ENCODE measurements at places on chromosomes 7 and 10.

GRCh38 chr10:119325131-119325530 is 117.8 kb downstream of the GRK5 start:
- DNase-seq: no peak

DNA sequence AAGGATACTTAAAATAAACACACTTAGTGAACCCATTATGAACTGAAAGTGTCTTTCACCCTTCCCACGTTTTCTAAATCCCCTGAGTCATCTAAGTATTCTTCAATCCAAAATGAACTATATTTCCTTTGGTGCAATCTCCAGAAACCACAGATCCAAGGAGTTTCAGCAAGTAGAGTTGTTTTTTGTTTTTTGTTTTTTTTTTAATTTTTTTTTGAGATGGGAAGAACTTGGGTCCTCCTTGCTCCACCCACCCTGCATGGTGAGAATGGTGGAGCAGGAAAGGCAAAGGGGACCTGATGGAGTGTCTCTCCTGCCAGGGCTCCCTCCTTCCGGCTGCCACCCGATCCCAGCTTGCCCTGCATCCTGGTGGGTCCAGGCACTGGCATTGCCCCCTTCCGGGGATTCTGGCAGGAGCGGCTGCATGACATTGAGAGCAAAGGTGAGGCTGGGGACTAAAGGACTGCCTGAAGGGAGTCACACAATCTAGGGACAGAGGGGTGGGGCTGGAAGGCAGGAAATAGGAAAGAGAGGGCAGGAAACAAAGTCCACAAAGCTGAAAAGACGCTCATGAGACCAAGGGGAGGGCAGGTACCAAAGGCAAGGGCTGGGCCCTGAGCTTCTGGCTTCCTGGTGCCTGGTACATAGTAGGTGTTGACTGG is 12.1 kb downstream of the ATG9B start:
- no peak for DNase-seq

DNA sequence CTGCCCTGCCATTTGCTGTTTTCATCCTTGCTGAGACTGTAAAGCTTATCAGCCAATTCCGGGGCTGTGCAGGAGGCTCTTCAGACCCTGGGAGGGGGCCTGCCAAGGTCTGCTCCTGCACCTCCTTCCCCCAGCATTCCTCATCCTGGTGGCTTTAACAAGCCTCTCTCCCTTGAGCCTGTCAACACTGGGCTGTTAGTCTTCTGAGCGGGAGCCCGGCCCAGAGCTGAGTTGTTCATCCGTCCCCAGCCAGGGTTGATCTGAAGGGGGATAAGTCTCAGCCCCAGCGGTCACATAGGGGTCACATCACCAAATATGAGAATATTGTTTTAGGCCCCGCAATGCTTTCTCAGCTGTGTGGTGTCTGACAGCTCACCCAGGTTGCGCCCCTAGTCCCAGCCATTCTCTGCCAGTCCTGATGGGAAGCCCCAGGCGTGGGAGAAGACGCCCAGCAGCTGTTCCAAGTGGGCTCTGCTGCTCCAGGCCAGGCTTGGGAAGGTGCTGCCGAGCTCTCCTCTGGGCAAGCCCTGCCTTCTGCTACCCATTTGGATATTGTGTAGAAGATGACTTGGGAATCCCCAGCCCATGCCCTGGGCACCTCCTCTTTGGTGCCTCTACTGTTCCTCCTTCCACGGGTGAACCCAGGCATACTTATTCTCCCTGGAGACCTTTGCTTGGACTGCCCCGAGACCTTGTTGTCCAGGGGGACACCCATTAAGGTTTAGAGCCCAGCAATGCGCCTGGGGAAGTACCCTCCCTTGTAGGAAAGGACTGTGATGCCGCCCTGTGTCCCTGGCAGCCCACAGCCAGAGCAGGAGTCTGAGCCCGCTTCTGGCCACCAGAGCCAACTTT is 23.5 kb upstream of the TRIM8 start:
- no peak for DNase-seq

DNA sequence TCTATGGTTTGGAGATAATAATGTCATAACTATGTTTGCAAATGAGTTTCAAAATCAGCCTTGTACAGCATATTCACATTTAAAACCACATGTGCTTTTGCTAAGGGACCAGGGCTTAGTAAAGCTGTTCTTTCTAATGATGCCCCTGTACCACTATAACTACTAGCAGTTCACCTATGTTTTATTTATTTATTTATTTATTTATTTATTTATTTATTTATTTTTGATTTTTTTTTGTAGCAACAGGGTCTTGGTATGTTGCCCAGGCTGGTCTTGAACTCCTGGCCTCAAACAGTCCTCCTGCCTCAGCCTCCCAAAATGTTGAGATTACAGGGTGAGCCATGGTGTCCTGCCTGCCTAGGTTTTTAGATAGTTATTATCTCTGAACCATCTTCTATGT is 96.9 kb downstream of the CFAP58 start:
- no peak for DNase-seq

DNA sequence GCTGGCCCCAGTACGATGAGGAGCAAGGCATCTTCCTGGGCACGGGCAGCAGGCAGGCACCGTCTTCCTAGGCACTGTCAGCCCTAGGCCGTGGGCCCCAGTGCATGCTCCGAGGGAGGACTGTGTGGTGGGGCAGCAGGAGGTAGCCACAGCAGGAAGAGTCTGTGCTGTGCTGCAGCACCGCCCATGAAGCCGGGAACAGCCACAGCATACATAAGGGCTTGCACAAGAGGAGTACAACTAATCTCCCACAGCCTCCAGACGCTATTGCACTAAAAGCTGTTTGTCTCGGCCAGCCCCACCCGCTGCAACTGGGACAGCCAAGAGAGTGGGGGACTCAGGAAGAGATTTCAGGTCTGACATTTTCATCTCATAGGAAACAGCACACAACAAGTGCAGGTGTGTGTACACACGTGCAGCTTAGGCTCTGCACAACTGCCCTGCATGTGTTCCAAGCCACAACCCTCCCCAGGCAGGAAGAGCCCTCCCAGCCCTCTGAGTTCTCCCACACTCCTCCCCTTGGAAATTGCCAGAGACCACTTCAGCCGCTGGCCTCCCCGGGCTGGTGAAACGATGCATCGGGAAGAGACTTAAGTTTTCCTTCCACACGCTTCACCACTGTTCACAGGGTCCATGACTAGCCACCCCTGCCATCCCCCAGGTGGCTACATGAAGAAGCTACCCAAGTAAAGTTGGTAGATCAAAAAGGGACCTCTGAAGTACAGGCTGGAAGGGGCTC is 88.1 kb upstream of the DDC start:
- no peak for DNase-seq

DNA sequence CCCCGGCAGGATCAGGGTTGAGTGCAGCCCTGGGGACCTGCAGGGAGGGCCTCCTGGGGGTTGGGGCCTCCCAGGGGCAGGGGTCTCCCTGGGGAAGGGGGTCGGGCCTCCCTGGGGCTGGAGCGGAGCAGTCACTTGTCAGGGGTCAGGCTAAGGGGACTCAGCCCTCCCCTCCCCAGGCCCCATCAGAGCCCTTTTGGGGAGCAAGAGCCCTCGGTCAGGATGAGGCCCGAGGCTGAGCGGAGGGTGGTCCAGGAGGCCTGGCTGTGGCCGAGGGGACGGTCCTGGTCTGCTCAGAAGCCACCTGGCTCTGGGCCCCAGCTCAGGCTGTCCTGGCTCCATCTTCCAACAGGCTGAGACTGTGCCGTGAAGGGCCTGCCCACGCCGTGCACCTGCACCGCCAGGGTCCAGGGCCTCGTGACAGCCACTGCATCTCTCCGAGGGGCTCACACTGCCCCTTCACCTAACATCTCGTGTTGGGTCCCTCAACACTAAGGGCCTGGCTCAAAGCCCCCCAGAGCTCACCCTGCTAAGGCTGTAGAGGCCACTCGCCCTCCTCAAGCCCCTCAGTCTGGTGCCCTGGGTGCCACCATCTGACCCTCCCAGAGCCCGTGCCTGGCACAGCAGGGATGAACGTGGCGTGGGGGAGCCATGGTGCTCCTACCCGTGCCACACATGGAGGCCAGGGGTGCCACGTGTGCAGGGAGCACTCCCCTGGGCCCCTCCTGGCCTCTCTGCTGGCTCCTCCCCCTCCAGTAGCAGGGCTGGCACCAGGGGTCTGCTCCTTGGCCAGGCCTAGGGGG is 12.9 kb downstream of the BHLHA15 start:
- DNase-seq: no peak

GRCh38 chr7:72405418-72405817 is 6.7 kb downstream of the CALN1 start:
- peak; percentile 15 for DNase-seq

DNA sequence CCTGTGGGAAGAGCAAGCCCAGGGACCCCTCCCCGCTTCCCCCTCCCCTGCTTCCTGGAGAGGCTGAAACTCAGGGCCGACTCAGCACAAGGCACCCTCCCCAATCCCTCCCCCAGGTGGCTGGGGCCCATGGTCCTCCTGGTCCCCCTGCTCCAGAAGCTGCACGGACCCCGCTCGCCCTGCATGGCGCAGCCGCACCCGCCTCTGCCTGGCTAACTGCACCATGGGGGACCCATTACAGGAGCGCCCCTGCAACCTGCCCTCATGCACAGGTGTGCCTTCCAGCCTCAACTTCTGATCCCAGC is 19.7 kb upstream of the ZNF862 start:
- no peak for DNase-seq

- DNase-seq: peak; percentile 54
These were observed 167.0 kb upstream of the PPP1R3A start for GRCh38 chr7:114085592-114086501.

DNA sequence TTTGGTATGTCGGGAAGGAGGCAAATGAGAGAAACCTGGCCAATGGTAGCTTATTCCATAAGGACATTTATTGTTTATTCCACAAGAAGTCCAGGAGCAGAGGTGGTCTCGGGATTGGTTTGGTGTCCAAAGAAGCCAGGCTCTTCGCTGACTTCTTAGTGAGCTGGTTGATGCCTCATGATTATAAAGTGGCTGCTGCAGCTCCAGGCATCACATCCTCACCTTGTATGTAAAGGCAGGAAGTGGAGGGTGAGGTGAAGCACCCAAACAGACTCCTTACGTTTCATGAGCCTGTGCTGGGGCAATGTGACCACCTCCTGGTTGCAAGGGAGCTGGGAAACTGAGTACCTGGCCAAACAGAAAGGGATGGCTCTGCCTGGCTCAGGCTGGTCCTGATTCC is 92.4 kb downstream of the MYL10 start:
- DNase-seq: no peak

- no peak for DNase-seq
These were observed 19.8 kb downstream of the ITGB8 start for GRCh38 chr7:20350518-20350951.

DNA sequence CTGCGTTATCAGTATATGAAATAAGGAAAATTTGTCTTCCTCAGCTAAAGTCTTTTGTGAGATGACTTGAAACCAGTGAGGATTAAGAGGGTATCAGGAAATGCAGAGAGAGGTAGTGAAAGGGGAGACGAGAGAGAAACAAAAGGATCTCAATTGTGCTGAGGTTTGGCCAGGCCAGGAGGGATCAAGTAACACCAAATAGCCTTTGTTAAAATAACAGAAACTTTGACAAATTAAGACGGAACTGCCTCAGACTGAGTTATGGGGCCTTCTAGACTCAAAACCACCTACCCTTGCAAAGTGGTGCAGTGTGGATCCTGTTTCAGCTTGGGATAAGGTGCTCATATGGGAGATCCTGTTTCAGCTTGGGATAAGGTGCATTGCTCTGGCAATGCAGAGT is 263.1 kb downstream of the CREB5 start:
- no peak for DNase-seq

GRCh38 chr10:116132780-116133399 is 140.1 kb downstream of the GFRA1 start:
- no peak for DNase-seq
